Mesendoderm (in vitro differentiated cells): ENCODE measurements at places on chromosomes 1 and 21.
A peak's percentile ranks its signal among the peaks of the same experiment; 100 is the strongest.

DNA sequence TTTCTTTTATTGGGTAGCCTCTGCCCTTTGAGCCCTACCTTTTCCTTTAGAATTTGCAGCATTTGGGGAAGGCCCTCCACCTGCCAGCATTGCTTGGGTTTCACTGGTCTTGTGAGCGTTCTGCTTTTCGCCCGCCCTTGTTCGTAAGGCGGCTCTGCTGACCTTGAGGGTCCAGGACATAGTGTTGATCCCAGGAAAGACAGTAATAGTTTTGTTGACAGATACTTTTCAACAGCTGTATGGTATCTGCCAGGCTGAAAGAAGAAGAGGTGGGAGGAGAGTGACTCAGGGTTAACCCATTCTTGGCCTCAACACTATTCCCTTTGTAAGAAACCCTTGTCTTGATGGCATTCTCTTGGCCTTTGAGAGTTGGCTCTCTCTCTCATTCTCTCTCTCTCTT lies 113.4 kb upstream of the SPAG17 start:
- no peak for DNase-seq

DNA sequence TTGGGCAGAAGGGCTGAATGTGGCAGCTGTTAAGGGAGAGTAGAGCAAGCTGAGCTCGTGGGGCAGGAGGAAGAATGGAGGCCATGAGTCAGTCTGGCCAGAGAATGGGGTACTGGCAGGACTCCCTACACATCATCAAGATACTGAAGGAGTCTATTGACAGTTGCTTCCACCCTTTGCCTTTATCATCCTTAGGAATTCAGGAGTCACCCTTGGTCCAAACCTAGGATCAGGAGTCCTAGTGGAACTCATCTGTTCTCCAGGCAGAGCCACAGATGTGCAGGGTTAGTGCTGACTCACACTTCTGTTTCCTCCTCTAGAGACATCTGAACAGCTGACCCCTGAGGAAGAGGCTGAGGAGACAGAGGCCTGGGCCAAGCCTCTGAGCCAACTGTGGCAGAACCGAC lies 18.7 kb upstream of the ST3GAL3 start:
- DNase-seq, result no peak

DNA sequence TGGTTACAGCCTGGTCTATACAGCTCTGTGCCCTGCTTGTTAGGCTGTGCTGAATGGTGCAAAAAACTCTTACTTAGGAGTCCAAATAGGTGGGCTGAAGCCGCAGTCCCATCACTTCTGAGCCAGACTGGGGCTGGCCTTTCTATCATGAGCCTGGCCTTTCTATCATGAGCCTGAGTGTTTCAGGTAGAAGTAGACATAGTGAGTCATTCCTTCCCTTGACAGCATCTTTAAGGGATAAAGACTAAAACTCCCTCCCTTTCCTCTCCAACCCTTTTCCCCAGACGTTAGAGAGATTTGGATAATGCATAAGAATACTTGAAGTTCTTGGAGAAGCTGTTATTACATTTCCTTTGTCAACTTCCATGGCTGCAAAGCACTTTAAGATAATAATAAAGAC lies 46.5 kb upstream of the PARP1 start:
- no peak for DNase-seq

- DNase-seq, result no peak
Observed at GRCh38 chr1:186976700-186977099, 148.0 kb downstream of the PLA2G4A start.

DNA sequence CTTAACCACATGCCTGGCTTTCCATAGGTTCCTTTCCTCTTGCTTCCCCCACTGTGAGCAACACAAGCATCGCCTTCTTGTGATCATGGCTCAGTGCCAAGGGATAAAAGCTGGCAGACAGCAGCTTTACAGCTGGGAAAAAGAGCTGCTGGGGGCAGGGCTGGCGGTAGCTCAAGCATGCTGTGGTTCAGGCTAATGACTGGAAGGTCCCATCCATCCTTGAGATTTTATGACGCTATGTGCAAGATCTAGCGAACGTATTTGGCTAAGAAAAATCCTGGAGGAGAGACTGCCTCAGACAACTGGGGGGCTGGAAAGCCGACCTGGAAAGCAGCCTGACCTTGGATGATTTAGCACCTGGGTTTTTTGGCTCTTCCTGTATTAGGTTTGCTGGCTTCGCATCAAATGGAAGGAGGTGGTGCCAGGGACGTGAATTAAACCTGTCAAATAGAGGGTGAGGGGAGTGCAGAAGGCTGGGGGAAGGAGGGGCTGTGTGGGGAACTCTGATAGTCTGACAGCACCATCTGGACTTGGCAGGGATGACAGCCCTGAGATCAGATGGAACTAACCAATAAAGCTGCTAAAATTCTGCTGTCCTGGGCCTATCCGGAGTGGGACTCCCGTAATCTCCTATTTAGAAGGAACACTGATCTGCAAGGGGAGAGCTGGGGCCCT lies 34.8 kb downstream of the ZMYND12 start:
- no peak for DNase-seq

GRCh38 chr21:33849834-33850233 lies 65.8 kb downstream of the ATP5PO start:
- no peak for DNase-seq

DNA sequence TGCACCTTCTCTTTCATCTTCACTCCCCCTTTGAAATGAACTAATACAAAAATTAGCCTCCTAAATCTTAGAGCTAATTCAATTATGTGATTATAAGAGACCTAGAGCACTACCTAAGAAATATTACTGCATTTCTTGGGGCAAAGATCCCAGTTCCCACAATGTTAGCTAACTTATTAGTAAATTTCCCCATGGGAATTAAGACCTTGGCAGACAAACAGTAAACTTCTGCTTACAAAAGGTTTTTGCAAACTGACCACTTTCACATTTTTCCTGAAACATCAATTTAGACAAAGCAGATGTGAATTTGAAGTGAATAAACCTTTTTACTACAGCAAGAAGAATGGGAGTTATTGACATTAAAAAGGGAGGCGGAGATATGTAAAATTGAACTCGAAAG lies 34.6 kb upstream of the LHX8 start:
- no peak for DNase-seq

DNA sequence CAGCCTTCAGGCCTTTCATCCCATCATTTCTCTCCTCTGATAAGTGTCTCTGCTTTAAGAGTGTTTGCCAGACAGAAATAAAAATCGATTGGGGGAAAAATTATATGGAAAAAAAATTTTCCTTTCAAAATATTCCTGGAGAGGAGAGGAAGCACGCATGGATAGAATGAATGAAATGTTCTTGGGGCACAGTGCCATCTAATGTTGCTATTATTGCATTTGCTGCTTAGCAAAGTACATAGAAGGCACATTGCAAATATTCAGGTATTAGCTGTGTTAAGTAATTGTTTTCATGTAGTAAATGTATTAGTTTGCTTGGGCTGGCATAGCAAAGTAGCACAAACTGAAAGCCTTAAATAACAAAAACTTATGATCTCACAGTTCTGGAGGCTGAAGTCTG lies 18.1 kb downstream of the B3GALT5 start:
- DNase-seq, result no peak

- no peak for DNase-seq
Observed at GRCh38 chr1:115246526-115246925, 91.5 kb downstream of the NGF start.

- peak; percentile 88 for DNase-seq
Observed at GRCh38 chr1:28510970-28511440, 5.2 kb downstream of the RCC1 start.

DNA sequence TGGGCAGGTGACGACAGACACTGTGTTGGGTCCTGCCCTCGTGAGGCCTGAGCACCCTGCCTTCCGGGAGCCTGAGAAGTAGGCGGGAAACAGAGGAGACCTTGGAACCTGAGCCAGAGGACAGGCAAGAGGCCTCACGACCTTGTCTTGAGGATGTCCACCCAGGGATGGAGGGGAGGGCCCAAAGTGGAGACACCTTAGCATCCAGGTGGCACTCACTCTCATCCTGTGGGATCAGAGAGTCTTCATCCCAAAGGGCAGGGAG lies 347.2 kb downstream of the NPHP4 start:
- DNase-seq, result no peak

- no peak for DNase-seq
Observed at GRCh38 chr1:168792142-168792541, 63.1 kb upstream of the DPT start.

DNA sequence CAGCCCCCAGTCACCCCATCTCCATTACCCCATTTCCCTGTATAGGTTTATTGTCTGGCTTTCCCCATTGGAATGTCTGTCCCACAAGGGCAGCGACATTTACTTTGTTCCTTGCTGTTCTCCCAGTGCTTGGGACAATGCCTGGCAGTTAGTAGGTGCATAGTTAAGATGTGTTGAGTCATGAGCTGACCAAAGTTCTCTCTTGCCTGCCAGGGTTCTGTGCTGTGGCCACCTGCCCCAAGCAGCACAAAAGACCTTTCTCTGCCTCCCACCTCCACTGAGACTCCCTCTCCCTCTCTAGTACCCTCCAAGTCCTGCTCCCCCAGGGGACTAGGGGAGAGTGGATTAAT lies 40.0 kb downstream of the TMCO4 start:
- DNase-seq, result peak; percentile 12

- DNase-seq, result no peak
Observed at GRCh38 chr1:15786581-15786980, 20.9 kb downstream of the UQCRHL start.

GRCh38 chr1:4336507-4336906 lies 317.9 kb upstream of the AJAP1 start:
- DNase-seq, result no peak

DNA sequence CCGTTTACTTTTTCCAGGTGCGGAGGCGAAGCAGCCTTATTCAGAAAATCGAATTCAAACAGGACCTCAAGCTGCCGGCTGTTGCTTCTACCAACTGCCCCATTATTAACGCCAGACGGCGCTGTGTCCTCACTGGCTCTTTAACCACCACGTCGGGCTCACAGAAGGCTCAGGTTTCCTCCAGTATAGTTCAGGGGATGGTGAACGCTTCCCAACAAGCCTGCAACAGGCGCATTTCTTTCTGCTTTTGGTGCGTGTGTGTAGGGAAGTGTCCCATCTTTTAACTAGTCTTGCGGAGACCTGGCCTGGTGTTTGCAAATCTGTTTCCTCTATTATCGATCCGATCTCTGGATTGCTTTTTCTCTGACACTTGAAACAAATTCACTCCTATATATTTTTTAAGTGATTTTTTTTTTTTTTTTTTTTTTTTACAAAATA lies 791 bp upstream of the STUM start:
- peak; percentile 96 for DNase-seq

DNA sequence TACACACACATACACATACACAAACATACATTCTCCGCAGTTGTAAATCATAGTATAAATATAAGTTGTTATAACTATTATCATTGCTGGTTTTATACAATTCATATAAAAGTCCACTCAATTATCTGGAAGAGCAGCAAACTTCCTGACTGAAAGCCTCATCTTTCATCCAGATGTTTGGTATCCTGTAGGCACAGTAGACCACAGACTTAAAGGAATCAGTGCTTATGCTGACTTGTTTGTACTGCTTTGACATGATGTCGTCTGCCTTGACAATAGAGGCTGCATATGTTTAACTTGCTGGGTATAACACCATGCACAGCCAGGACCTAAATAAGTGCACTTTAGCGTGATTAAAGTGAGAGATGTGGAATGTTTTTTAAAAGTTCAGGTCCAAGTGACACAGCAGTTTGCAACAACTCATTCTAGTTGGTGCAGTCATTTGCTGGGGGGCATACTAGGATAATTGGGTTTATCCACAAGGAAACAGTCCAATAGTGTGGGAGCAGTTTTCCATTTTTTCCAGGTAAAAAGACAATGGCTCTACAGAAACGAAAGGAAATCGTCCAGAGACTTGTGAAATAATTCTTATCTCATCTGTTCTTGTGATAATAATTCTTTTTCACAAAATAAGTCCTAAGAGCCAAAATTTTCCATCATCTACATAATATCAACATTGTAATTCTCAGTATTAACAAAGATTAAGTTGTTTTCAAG lies 110.3 kb upstream of the TSPAN2 start:
- DNase-seq, result no peak

DNA sequence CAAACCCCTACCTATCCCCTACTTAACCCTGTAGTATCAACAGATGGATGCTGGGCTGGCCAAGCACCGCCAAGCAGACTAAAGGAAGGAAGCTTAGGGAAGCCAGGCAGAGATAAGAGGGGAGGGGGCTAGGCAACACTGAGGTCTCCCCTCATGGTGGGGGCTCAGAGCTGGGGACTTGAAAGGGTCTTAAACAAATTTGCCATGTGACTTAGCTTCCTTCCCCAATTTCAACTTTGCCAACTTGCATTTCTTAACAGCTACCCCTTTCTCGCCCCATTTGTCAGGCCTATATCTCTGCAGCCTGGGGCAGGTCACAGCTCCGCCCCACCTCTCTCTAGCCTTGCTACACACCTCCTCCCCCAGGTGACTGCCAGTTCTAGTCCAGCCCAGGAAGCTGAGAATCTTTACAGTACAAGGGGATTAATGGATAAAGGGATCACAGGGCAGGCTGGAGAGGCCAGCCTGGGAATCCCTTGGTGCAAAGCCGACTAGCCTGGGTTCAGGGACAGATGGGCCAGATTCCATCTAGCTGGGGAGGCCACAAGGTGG lies 3.4 kb downstream of the KIF21B start:
- DNase-seq, result peak; percentile 91

GRCh38 chr1:61056573-61057439 lies 25.6 kb upstream of the NFIA start:
- DNase-seq, result peak; percentile 7

GRCh38 chr1:222613627-222614026 lies 4.3 kb upstream of the MIA3 start:
- no peak for DNase-seq

DNA sequence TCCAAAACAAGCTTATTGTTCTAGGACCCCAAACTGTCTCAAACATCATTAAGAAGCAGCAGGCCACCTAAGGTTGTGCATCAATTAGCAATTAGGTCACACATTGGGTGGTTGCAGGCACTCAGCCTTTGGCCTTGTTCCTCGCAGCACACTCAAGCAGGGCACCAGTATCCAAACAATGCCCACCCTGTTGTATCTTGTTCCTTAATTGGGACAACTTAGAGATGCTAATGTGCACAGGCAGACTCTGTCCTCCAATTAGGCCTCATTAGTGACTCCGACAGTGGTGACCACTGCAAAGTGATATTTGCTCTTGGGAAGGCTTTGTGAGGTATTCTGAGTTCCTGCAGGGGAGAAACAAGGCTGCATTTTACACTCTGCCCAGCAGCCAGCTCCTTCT lies 515.1 kb upstream of the PTBP2 start:
- DNase-seq, result peak; percentile 27

- DNase-seq, result no peak
Observed at GRCh38 chr1:234735916-234736315, 125.9 kb upstream of the IRF2BP2 start.
